ENCODE measurements at places on chromosomes 5 and 9. TPM values are rescaled to one million over a fixed set of nuclear protein-coding genes. Genes with fewer than 3 reads are reported as not detected.

MAPKAP1 gene
- 115 TPM for total RNA-seq

TCOF1 gene
- total RNA-seq: 68.4 TPM

MSX2 gene
- not detected for total RNA-seq

IRX4 gene
- not detected for total RNA-seq

CTSV gene
- 47.3 TPM for total RNA-seq

STK32A gene
- total RNA-seq: not detected

FAM81B gene
- 5.0 TPM for total RNA-seq

BRINP1 gene
- not detected for total RNA-seq

GPSM1 gene
- 9.5 TPM for total RNA-seq

DNA sequence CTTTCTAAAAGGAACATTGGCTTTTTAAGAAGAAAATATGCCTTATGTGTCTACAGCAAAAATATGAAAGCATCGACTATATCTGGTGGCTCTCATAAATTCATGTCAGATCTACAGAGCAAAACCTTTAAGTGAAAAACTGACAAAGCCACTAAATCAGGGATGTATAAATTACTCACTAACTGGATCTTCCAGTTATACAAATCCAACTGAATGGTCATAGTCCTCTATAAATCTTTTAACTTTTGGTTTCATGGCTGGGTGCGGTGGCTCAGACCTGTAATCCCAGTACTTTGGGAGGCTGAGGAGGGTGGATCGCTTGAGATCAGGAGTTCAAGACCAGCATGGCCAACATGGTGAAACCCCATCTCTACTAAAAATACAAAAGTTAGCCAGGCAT lies 29.2 kb upstream of the GZMA start:
- no peak for DNase-seq

GRCh38 chr5:13464532-13465193 lies 479.8 kb downstream of the DNAH5 start:
- no peak for DNase-seq

DNA sequence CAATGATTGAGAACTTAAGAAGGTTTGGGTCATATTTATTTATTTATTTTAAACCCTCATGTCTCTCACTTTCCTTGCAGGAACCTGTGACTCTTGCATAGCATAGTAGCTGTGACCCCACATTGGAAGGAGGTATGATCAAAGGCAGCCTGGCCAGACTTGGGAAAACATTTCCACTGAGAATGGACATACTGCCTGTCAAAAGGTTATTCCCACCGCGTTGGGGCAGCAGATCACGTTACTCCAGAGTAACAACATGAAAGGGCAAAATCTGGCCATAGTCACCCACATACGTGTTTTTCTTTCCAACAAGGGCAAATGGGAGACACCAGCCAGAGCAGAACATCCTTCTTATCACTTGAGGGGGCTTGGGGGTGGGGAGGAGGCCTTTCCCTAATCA lies 95.7 kb downstream of the ARL15 start:
- no peak for DNase-seq

DNA sequence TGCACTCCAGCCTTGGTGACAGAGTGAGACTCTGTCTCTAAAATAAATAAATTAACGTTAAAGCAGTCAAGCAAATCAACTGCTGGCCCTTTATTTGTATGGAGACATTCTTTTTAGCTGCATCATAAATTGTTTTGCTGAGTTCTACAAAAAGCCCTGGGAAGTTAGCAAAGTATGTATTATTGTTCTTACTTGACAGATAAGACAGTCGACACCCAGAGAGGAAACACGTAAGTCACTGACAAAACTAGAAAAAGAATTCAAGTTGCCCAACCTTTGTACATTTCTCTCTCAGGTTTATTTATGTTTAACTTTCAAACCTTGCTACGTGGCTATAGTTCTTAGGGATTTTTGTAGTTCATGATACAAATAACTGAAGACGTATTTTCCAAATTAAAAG lies 40.4 kb upstream of the MACIR start:
- DNase-seq: peak; percentile 69

GRCh38 chr9:95515272-95516113 lies 1.3 kb downstream of the PTCH1 start:
- DNase-seq: no peak

GRCh38 chr9:123359546-123359945 lies 3.5 kb downstream of the CRB2 start:
- DNase-seq: no peak

- DNase-seq: peak; percentile 50
These were observed 105.9 kb downstream of the DPYSL3 start for GRCh38 chr5:147403651-147404640.

- peak; percentile 40 for DNase-seq
These were observed 478 bp downstream of the TEX10 start for GRCh38 chr9:100352201-100352726.

GRCh38 chr9:101738566-101739183 lies at the start of gene GRIN3A:
Gene GRIN3A, minus strand, starts transcription at chr9:101738647. Its CDS starts 668 bp downstream, at chr9:101737979.
- DNase-seq: no peak

GRCh38 chr5:3349704-3350565 lies 245.7 kb upstream of the IRX1 start:
- DNase-seq: no peak

GRCh38 chr5:45692481-45692880 lies 3.7 kb downstream of the HCN1 start:
- DNase-seq: no peak

DNA sequence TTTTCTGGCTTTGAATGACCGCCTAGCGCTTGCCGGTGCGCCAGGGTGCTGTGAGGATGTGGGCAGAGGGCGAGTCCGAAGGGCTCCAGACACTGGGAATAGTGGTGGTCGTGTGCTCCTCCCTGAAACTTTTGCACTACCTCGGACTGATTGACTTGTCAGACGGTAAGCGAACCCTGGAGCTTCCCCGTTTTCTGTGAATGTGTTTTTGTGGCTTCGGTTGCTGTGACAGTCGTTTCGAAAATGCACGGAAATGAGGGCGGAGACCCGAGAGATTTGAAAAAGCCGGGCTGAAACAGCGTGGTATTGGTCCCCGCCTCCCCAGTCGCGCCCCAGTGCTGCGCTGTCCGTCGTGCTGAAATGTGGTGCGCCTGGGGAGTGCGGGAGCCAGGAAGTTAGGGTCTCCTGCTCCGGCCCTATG lies 102.5 kb upstream of the GABRP start:
- DNase-seq: no peak

DNA sequence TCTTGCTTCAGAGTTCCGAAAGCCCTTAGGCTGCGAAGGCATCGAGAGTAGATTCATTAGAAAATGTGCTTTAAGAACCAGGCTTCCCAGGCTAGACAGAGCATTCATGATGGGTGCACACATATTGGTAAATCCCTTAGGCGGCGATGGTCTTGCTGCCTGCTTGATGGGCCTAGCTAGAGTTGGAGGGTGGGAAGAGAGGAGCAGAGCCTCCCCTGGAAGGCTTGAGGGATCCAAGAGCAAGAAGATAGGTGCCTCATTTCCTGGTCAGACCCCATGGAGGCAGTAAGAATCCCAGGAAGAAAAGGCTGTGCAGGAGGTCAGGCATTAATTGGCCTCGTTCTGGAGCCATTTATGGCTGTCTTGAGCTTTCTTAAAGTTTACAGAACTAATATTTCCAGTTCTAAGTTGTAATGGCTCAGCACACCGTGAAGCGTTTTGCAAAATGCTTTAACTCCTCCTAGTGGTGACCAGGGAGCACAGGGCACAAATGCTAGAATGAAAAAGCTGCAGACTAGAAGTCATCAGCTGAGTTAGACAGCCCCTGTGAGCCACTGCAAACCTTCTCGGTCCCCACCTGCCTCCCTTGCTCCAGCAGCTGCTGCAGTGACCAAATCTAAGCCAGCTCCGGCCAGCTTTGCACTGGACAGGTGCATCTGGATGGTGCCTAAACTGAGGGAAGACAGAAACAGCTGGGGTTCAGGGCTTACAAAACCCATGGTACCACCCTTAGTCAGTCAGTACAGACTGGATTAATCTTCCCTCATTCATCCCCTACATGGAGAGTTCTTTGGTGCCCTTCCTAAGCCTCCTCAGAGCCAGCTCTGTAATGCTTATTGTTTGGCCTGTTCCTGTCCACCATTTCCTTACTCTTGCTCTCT lies 14.7 kb downstream of the SLC45A2 start:
- DNase-seq: peak; percentile 59

DNA sequence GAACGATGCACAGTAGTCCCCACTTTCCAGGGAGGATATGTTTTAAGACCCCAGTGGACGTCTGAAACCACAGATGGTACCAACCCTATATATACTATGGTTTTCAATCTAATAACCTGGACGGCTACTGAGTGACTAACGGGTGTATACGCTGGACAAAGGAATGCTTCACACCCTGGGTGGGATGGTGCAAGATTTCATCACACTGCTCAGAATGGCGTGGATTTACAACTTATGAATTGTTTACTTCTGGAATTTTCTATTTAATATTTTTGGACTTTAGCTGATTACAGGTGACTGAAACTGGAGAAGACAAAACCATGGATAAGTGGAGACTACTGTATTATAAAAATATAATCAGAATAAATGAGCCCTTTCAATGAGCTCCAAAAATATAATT lies 147.6 kb upstream of the TRIM32 start:
- no peak for DNase-seq

DNA sequence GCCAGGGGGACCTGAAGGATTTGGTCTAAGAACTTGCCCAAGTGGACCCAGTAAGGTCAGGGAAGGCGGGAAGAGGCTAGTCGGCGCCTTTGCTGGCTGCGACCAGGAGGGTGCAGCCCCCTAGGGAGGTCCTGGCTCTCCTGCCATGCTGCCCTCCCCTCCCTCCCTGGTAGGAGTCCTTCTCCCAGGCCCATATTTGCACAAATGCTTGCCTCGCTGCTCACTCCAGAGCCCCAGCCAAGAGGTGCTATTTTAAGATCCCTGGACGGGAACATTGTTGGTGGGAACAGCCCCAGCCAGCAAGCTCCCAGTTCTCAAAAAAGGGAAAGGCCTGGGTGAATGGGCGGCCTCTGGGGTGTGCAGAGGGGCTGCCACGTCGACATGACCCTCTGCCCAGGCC lies 4.3 kb upstream of the IL17B start:
- DNase-seq: no peak

DNA sequence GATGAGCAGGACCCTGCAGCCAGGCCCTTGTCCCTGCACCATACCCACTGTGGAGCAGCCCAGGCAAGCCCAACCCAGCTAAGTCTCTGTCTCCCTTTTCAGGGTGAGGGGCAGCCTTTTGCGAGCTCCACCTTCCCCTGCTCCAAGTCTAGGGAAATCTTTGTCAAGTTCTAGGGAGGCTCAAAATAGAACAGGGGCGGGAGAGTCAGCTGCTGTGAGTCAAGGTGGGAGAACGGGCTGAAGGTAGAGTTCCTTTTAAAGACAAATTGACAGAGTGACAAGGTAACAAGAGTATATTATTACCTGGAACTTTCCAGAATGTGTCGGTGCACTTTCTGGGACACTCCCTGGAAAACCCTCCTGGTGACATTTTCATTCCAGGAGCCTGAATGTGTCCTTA lies 64.7 kb downstream of the KCNT1 start:
- no peak for DNase-seq

- DNase-seq: peak; percentile 59
These were observed 21.3 kb upstream of the AK3 start for GRCh38 chr9:4762108-4762885.

- no peak for DNase-seq
These were observed 93.7 kb downstream of the NDFIP1 start for GRCh38 chr5:142202282-142202681.

- DNase-seq: no peak
These were observed 17.0 kb downstream of the MRPL36 start for GRCh38 chr5:1782385-1783215.

DNA sequence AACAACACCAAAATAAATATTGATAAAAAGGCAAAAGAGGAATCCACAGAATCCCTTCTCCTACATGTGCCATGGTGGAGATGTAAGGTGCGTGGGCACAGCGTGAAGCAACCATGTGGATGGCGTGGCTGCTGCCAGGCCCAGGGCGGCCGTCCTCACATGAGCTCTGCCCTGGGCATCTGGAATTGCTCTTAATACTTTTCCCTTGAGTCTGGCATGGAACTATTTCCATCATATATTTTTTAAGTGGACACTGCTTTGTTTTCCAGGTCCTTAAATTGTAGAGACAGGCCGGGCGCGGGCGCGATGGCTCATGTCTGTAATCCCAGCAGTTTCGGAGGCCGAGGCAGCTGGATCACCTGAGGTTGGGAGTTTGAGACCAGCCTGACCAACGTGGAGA lies 349.3 kb downstream of the IRX1 start:
- no peak for DNase-seq

DNA sequence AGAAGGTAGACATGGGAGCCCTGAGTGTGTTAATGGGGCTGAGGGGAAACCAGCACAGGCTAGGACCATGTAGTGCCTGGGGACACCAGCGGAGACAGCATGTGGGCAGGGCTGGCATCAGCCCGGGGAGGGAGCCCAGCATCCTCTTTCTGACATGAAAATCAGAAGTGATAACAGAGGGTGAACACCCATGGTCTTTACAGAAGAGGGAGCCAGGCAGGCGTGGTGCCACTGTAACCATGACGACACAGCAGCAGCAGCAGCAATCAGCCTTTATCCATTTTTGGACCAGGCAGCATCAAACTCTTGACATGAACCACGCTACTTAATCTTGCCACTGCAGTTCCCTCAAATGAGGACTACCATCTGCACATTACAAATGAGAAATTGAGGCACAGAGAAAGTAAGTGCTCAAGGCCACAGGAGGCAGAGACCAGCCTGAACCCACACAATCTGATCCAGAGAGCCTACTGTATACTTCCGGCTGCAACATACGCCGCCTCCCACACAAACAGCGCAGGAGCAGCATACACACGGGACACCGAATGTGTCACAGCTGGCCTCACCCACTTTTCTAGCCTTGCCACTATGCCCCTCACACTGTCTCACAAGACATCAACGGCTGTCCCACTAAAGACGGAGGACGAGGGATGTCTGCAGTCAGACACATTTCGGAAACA lies 23.8 kb downstream of the CAMSAP1 start:
- no peak for DNase-seq

DNA sequence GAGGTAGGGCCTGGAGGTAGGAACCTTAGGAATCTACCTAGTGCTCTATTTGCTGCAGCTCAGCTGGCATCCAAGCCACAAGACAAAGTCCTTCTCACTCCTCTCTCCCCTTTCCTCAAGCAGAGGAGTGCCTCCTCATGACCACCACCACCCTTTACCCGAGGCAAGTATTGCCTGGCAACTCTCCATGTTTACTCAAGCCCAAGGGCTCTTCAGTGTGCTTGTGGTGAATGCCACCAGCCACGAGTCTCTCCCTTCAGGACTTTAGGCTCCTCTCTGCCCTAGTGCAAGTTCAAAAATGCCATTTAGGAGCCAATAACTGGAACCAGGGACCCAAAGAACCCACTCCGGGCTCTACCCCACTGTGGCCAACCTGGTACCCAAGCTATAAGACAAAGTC lies 514.5 kb upstream of the RGMB start:
- DNase-seq: no peak

DNA sequence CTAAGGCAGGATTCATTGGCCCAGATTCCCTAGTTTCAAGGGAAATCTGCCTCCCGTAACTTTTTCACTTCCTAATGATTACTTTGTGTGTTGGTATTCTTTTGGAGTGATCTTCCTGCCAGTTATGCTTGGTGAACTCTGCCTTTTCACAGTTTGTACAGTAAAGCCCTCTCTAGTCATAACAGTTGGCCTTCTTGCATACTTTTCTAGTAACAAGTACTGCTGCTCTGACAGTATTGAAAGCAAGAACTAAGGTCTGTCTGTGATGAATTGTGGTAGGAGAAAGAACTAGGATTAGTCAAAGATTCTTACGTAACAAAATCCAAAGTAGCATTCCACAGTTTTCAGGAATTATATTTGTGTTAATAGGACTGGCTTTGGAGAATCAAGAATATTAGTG lies 1457.2 kb upstream of the WWC1 start:
- no peak for DNase-seq

GRCh38 chr9:111456529-111456928 lies 27.7 kb downstream of the ECPAS start:
- DNase-seq: no peak

GRCh38 chr9:5425006-5425628 lies 12.6 kb downstream of the PLGRKT start:
- no peak for DNase-seq
